ENCODE measurements at places on chromosomes 16 and 17.

DNA sequence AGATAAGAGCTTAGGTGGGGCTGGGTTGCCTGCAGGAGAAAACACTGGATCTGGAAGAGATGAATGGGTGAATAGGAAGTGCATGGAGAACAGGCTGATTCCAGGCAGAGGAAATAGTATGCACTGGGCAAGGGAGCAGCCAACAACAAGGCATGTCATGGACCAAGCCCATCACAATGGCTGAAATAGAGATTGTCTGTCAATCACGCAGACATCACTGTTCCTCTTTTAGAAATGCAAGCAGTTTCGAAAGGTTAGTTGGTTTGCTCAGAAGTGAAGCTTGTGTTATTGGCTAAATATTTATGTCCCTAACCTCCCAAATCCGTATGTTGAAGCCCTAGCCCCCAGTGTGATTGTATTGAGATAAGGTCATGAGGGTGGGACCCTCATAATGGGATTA lies 621.7 kb upstream of the CDH11 start:
- no peak for DNase-seq

DNA sequence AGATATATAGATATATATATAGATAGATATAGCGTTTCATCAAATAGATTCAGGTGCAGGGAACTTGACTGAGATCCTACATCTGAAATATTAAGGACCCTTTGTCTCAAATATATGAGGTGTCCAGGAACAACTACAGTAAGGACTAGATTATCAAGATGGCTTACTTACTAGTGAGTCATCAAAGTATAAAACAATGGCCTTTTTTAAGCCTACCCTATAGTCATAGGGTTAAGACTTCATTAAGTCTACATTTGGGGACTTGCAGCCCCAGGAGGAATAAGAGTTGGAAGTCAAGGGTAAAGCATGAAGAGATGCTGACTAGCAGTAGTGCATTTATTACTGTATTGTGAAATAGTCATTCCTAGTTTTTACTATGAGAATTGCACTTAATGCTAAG lies 1023.4 kb downstream of the CDH11 start:
- no peak for DNase-seq

GRCh38 chr17:39604911-39605491 lies 2.7 kb downstream of the NEUROD2 start:
- no peak for DNase-seq

GRCh38 chr16:53756275-53756996 lies 52.5 kb downstream of the FTO start:
- DNase-seq, result no peak

DNA sequence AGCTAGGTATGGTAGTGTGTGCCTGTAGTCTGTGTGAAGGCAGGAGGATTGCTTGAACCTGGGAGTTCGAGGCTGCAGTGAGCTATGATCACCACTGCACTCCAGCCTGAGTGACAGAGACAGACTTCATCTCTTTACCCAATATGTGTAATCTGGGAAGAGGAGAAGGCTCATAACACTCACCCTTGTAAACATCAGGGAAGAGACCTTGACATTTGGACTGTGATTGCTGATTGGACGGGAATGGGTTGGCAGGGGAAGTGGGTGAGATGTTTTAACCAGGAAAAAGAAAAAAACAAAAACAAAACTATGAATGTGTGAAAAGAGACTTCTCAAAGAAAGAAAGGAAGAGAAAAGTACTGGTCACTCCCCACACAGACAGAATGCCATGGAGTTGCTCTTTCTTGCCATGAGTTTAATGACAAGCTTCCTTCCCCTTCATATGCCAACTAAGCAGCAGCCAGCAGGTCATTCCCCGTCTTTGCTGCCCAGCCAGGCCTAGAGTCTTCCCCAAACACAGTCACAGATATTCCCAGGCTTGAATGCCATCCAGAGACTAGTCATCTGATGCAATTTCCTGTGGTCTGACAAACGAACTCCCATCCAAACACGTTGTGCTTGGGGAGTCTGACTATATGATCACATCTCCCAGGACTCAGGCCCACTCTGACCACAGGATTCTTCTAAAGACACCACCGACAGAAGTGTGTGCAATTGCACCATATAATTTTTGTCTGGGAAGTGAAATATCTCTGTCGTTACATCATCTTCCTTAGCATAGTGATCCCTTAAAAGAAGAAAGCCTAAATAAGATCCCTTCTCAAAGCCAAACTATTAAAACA lies 3.6 kb upstream of the XAF1 start:
- DNase-seq, result no peak

DNA sequence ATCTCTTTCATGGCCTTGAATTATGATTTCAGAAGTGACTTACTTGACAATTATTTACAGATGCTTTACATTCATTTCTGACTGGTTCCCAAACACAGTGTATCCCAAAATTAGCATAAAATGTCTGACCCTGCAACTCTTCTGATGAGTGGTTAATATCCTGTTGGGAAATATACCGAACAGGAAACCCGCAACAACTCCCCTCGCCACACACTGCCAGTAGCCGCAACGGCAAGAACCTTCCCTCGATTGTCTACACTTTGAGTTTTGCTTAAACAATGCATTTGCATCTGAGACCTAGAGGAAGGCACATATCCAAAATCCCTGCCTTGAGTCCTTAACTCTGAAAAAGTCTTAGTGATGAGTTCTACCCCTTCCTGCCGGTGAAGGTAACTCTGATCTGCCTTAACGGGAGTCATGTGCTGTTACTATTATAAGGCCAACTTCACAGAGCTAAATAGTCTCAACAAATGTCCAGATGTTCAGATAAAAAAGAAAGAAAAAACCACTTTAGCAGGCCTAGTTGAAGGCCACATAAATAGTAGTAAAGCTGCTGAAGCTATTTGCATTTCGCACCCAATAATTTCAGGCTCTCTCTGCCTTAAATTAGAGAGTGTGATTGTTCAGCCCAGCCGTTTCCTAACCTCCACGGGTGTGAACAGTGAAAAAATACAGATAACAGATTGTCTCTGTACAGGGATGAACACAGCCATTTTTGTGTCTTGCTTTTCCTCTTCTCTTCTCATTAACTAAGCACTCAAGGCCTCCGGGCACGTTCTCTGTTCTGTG lies 321.1 kb downstream of the HS3ST3B1 start:
- no peak for DNase-seq

- DNase-seq, result no peak
Measured at GRCh38 chr16:74623214-74623838, 16.4 kb upstream of the GLG1 start.

- DNase-seq, result no peak
Measured at GRCh38 chr16:89720813-89721545, at the start of the genes VPS9D1 and ZNF276. VPS9D1 (minus strand) TSS chr16:89720898; CDS start chr16:89720861, 37 bp downstream. ZNF276 (plus strand) TSS chr16:89721537; CDS start chr16:89721641, 104 bp downstream.

- no peak for DNase-seq
Measured at GRCh38 chr17:65572581-65573281, 11.3 kb upstream of the AXIN2 start.

DNA sequence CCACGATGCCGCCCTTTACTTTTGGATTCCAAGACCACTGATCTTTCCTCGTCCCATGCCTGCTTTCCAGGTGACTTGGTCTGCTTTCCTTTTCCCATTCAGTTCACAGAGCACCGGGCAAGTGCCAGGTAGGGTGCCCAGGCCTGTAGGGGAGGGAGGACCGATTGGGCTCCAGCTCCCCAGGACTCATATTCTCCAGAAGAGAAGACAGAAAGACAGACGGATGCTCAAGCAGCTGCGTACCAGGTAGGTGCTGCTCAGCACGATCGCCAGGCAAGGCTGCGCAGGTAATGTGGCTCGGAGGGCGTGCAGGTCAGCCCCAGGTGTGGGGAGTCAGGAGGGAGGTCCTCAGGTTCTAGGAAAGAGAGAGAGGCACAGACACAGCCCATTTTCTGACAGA lies 67.5 kb upstream of the ZNF423 start:
- DNase-seq, result no peak

DNA sequence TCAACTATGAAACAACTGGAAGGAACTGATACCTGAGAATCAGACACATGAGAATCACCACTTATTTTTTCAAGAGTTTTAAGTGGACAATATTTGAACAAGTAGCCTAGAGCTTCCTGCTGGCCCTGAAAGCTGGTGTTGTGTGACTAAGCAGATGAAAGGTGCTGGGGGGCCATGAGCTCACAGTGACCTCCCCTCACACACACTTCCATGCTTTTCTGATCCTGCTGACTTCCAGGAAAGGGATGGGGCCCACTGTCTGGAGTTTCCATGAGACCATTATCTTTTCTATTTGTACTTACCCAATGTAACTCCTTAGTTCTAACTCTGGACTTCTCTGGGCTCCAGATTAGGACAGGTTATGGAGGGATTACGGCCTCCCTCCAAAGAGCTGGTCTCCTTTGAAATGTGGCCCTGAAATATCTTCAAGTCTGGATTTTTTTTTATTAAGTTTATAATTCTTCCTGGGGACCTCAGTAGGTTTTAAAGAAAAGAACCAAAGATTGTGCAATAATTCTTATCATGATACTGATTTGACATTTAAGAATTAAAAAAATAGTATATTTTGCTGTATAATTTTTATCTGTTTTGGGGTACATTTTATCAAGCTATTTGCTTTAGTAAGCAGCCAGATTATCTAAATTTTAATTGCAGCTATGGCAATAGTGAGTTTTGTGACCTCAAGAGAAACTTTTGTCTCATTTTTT lies 4.9 kb downstream of the CAPNS2 start:
- DNase-seq, result no peak

GRCh38 chr17:64229815-64230728 lies 33.0 kb downstream of the TEX2 start:
- DNase-seq, result no peak

DNA sequence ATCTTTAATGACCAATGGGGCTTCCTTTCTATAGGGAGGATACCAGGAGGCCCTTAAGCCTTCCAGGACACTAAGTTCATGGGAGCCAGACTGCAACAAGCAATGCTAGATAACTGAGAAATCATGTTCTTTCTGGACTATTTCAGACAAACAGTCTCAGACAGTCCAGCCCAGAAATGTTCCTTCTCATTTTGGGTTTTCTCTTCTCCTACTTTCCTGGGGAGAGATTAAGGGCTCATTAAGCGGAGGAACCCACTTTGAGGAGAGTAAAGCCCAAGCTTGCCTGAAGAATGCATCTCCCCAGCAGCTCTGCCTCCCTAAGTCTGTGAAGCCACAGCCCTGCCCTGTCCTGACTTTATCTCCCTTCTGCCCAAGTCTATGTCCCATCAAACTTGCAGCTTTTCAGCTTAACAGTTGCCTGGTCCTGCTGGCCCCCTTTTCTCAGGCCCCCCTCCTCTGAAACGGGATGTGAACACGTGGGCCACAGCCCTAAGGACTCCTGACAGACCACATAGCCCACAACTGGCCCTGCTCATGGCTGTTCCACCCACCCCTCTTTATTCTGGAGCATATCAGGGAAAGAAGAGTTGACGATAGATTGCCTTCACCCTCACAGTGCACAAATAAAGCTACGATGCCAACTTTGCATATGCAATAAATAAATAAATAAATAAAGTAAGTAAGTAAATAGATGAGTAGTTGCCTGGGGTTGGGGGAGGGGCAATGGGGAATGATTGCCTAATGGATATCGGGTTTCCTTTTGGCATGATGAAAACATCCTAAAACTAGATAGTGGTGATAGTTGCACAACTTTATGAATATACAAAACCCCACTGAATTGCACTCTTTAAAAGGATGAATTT lies 111.0 kb downstream of the N4BP1 start:
- DNase-seq, result no peak

DNA sequence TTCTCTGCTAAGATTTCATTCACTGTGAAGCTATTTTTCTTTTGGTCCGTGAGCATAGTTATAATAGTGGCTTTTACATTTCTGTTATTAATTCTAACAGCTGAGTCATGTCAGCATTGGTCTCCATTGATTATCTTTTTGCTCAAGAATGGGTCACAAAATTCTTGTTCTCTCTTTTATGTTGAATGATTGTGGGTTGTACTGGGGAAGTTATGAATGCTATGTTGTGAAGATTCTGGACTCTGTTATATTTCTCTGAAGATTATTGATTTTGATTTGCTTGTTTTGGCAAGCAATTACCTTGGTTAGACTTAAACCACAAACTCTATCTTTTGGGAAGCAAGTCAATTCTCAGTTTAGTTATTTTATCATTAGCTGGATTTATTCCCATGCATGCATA lies 98.8 kb downstream of the IRX5 start:
- DNase-seq, result no peak

GRCh38 chr16:29852654-29853053 lies 10.4 kb downstream of the CDIPT start:
- DNase-seq, result no peak

DNA sequence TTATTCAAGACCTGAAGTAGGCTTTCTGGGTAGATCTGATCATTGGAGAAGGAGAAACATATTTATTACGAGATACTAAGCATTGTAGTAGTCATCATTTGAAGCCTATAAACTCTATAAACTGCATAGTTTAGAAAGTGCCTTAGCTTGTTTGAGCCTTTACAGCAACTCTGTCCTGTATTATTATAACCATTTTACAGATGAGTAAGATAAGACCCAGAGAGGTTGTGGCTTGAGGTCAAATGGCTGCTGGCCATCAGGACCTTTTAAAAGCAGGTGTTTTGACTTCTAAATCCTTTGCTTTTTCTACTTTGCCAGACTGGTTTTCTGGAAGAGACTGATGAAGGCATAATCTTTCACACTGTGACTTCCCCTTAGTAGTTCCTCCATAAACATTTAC lies 7.1 kb downstream of the USP10 start:
- DNase-seq, result no peak

DNA sequence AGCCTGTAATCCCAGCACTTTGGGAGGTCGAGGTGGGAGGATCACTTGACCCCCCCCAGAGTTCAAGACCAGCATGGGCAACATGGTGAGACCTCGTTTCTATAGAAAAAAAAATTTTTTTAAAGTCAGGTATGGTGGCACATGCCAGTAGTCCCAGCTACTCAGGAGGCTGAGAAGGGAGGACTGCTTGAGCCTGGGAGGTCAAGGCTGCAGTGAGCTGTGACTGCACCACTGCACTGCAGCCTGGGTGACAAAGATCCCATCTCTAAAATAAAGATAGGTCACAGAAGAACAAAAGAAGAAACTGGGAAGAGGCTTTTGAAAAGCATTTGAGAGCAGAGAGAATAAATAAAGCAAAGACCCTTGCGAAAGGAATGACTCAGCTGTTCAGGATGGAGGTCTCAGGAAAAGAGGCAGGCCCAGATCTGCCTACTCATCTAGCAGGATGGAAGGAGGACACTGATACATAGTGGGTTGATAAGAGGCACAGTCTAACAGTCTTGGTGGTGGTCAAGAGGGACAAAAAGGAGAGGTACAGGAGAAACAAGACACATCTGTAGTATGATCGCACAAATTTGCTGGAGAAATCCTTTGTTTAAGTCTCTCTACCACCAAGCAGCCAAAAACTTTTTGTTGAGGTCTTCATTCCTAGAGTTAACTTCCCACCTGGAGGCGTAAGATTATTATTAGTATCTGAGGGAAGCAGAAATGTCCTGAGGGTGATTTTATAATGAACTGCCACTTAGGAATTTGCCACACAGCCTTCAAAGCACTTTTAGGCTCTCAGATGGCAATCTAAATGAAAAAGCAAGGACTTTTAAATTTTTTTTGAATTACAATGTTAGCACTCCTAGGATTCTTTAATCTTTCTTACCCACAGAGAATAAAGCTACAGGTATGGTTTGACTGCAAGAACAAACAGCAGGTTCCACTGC lies 17.6 kb downstream of the ZSWIM7 start:
- no peak for DNase-seq

GRCh38 chr16:63337264-63337663 lies 1301.0 kb upstream of the CDH8 start:
- DNase-seq, result no peak

- DNase-seq, result no peak
Measured at GRCh38 chr17:8925808-8926207, 39.7 kb downstream of the PIK3R5 start.

GRCh38 chr16:49631187-49632041 lies 224.5 kb downstream of the ZNF423 start:
- no peak for DNase-seq

GRCh38 chr17:60060474-60060873 lies 18.2 kb downstream of the HEATR6 start:
- no peak for DNase-seq

Data from NCI-H2081 treated with DMSO at 0.1 percent for 48 hours (cell line).